ENCODE measurements at places on chromosomes 2 and 18. TPM values are rescaled to one million over a fixed set of nuclear protein-coding genes. Genes with fewer than 3 reads are reported as not detected.

DNA sequence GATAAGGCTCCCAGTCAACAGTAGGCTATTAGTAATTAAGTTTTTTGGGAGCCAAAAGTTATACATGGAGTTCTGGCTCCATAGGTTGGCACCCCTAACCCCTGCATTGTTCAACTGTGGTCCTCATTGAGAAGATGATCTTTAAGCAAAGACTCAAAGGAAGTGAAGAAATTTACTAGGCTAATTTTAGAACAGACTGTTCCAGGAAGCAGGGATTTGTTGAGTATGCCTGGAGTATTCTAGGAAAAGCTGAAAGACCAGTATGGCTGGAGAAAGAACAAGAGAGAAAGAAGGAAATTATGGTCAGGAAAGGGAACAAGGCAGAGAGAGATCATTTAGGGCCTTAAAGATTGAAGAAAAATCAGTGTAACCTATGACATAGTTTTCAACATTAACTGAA lies 125.1 kb downstream of the PMAIP1 start:
- peak; percentile 43 for DNase-seq

The KCNJ3 gene
- total RNA-seq, result under 0.01 TPM

- no peak for DNase-seq
Measured at GRCh38 chr2:38504169-38504568, 98.6 kb downstream of the HNRNPLL start.

DNA sequence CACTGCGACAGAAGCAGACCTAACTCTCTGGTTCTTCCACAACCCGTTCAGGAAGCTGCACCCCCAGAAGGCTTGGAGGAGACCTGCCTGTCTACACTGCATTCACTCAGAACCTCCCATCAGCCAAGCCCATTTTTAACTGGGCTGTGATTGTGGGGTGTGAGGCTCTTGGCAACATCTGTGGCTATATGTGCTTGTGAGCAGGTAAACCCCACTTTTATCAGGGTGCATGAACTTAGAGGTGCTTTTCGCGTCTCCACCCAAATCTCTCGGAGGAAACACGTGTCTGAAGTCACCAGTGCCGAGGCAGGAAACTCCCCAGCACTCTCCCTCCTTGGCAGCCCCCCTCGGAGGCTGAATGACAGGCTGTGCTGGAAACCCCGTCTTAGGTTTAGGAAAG lies 158.2 kb upstream of the SALL3 start:
- no peak for DNase-seq

GRCh38 chr2:237524631-237525030 lies 37.6 kb downstream of the MLPH start:
- no peak for DNase-seq

- DNase-seq, result no peak
Measured at GRCh38 chr18:267380-267687, 513 bp downstream of the THOC1 start.

DNA sequence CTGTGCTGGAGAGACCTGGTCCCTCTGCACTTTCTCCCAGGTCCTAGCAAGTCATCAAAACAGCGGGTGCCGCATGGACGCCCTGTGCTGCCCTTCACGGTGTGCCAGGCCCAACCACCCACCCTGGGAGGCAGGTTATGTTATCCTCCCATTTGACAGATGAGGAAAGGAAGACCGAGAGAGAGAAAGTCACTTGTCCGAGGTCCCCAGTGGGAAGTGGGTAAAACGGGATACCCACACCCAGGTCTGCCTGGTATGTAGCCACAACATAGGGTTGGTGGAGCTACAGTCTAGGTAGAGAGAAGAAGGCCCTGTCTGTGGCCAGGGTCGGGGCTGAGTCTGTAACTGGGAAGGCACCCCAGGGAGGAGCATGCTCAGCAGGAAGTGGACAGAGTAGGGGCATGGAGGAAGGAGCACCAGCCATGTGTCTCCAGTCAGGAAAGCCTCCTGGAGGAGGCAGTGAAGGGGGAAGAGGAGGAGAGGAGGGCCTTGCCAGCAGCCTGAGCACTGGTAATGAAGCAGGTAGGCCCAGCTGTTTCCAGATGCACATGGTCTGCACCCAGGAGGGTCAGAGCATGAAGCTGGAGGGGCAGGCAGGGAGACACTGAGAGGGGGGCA lies 98.4 kb downstream of the ZFP36L2 start:
- DNase-seq, result no peak

DNA sequence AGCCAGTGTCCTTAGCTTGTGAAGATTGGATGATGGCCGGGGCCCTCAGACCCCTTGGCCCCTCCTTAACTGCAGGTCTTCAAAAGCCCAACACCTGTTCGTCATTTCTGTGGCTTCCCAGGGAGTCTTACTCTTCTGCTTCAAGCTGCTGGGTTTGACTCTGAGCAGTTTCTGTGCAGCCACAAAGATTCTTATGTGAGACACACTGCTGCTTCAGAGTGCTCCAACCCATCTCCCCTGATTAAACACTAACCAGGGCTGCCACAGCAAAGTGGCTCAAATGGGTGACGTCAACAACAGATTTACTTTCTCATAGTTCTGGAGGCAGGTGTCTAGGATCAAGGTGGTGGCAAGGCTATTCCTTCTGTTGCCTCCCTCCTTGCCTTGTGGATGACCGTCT lies 40.8 kb downstream of the TSN start:
- no peak for DNase-seq

DNA sequence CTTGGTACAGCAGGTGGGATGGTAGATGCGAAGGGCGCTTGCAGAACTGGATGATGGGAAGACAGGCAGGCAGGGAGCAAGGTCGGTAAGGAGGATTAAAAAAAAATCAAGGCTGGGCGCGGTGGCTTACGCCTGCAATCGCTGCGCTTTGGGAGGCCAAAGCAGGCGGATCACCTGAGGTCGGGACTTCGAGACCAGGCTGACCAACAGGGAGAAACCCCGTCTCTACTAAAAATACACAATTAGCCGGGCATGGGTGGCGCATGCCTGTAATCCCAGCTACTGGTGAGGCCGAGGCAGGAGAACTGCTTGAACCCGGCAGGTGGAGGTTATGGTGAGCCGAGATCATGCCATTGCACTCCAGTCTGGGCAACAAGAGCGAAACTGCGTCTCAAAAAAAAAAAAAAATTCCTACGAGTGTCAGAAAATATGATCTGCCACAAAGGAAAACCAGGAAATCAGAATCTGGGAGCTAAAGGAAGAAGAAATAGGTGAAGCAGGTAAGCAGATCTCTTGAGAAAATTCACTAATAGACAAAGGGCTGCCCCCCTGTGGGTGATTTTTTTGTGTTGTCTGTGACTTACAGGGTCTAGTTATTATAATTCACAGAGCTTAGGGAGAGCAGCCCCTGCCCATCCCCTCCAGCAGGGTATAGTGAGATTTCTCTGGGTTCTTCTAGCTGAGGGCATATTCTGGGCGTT lies 46.2 kb downstream of the C2orf42 start:
- DNase-seq, result no peak

DNA sequence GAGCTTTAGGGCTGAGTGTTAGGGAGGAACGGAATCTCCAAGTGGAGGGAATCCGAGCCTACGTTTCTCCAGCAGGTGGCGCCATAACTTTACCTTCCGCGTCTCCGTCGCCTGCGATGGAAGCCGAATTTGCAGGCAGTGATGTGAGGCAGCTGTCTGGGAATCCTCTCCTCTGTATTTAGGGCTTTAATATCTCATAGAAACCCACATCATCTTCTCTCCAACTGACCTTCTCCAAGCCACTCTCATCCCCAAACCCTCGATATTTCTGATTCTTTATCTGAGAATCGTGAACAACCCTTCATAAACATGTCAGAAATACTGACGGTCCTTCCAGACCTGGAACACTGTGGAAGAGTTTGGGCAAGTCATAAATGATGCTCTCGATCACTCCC lies 27.5 kb downstream of the SIX2 start:
- peak; percentile 75 for DNase-seq

DNA sequence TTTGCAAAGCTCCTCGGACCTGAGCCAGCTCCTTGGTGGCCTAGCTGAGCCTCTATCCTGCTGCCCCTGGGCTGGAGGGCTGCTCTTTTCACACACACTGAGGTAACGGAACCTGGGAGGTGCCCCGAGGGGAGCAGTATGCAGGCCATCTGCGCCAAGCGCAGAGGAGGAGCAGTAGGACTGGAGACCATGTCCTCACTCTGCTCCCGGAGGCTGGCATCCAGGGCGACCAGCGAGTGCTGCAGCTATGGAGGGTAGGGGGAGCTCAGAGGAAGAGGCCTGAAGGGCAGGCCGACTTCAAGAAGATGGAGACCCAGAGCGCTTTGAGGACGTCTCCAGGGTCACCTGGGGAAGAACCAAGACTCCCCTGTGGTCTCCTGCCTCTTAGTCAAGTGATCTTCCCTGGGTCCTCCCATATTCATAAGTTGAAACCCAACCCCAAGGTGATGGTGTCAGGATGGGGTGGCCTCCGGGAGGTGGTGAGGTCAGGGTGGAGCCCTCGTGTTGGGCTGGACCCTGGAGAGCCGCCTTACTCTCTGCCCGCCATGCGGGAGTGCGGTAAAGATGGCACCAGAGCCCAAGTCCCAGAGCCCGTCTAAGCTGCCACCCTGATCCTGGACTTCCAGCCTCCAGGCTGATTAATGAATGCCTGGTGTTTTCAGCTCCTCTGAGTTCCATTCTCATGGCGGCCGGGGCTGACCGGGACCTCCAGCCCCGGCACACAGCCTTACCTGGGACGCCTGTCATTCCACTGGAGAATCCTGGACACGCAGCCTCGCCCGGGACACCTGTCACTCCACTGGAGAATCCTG lies 160.7 kb downstream of the NDUFA10 start:
- no peak for DNase-seq

- no peak for DNase-seq
Measured at GRCh38 chr2:86753606-86754005, 33.5 kb downstream of the RMND5A start.

DNA sequence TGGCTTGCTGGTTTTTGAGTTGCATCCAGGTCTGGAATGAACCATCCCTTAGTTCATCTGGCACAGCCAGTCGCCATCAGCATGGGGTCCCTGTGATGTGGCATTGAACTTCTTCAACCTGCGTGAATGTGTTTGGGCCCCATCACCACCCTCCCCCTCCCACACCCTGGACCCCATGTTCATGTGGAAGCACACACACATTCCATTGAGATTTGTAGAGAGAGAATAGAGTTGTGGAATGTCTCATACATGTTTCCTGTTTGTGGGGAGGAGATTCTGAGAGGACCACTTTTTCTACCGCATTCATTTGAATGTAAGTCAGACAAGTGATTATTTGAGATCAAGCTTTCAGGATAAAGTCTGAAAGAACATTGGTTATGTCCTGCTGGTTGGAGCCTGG lies 117.6 kb upstream of the EML6 start:
- DNase-seq, result no peak

The ANKRD53 gene
- total RNA-seq, result 0.11 TPM

The RPL37A gene
- 905 TPM for total RNA-seq

- DNase-seq, result no peak
Measured at GRCh38 chr18:12072996-12073395, 20.6 kb upstream of the ANKRD62 start.

DNA sequence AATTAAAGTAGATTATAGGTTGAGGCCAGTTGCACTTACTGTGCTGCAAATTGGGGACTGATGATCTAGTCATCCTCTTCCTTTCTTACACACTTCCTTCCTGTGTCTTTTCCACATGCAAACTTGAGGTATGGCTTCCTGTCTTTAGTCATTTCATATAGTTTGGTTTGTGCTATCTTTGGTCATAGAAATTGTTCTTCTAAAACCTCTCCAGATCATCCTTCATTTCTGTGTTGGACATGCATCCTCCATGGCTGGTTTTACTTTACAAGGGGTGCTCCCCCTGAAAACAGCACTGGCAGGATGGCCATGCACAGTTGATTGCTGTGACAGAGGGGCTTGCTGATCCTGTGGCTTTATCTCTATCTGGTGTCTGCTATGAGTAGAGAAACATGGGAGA lies 36.5 kb downstream of the MGAT5 start:
- no peak for DNase-seq

The TSGA10 gene
- total RNA-seq, result 1.5 TPM

DNA sequence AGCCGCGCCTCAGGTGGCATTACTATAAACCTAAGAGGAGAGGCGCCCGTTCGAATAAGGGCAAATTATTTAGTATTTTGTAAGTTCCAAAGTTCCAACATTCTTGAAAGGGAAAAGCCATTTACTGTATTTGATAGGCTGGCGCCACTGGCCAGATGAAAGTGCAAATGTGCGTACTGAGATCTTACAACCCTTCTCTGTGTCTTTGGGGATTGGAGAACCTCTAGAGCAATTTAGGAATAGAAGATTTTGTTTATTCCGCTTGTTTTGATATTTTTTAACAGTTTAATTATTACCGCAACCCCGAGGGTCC lies 467 bp upstream of the WDR35 start:
- DNase-seq, result no peak

The NEURL3 gene
- total RNA-seq, result not detected
